Choroid plexus epithelial cell (primary cell): ENCODE measurements at places on chromosomes 2 and 18.

DNA sequence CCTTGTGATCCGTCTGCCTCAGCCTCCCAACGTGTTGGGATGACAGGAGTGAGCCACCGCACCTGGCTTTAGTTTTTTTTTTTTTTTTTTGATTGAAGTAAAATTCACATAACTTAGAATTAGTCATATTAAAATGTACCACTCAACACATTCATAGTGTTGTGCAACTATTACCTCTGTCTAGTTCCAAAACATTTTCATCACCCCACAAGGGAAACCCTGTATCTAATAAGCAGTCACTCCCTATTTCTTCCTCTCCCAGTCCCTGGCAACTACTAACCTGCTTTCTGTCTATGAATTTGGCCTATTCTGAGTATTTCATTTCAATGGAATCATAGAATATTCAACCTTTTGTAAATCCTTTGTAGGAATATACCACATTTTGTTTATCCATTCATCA is 123.9 kb upstream of the FAM117B start:
- peak; percentile 49 for DNase-seq

- no peak for DNase-seq
These were observed 115.7 kb downstream of the MYO1B start for GRCh38 chr2:191360918-191361317.

- no peak for DNase-seq
These were observed 50.4 kb downstream of the NCKAP5 start for GRCh38 chr2:133517876-133518275.

DNA sequence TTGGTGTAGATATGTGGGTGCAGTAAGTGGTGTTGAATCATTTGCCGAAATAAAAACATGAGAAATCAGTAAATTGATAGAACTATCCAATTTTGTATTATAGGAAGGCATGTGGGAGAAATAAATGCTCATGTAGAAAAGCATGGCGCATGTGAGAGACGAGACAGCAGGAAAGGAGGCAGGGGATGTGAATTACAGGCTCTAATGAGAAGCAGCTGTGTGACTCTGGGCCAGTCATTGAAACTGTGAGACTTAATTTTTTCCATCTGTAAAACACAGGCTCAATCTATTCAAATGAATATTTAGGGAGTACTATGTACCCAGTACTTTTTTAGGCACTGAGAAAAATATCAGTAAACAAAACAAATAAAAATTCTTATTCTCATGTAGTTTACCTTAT is 42.6 kb upstream of the MAP3K20 start:
- DNase-seq: no peak

DNA sequence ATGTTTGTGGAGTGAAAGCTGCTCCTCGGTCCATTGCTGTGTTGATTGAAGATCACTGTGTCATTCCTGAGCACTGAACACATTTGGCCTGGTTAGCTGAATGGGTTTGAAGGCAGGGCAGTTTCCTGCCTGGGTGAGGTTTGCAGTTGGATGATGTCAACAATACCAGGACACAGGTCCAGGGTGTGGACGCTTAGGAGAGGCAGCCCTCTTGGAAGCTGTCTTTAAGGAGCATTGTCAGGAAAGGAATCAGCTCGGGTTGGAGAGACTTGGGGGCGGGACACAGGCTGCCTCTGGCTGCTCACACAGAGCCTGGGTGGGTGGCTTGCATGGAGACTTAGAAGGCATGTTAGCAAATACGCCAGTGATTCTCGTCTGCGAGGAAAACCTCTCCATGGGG is 237.7 kb downstream of the SEPTIN10 start:
- no peak for DNase-seq

GRCh38 chr2:227374158-227374557 is 4.9 kb downstream of the TM4SF20 start:
- peak; percentile 55 for DNase-seq

DNA sequence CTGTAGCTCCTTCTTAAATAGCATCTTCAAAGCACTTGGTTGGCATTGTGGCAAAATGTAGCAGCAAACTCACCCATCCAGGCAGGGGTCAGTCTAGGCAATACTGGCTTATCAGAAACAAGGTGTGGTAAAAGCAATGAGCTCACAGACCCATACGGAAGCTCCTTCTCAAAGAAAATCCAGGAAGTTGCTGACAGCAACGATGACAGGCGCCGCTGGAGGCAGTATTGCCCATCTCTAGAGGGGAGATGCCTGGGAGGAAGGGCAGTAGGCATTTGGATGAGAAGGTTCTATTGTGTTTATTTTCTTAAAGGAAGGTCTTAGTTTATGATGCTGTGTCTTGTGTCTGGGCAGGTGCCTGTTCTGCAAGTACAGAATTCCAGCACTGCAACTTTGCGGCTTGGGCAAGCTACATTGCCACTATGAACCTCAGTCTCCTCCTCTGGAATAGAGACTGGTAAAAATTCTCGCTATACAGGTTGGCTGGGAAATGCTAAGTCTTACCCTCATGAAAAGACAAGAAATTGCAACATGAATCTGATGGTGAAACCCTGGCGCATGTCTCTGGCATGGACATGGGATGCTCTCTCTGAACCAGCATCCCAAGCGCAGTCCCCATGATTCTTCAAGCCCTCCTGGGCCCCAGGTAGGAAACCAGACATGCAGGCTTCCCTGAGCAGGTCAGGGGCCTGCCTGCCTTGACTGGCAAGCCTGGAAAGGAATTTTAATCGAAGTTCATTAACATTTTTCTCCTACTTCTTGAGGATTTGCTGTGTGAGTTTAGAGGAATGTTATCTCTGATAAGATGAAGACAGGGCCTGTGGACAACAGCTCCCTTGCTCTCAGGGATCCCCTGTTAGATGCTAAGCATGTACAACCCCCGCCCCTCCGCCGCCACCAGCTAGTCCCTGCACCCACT is 156.0 kb downstream of the TFCP2L1 start:
- DNase-seq: peak; percentile 51

- DNase-seq: no peak
These were observed 93.6 kb upstream of the TMEFF2 start for GRCh38 chr2:192288295-192288694.

- no peak for DNase-seq
These were observed 17.3 kb downstream of the BMP10 start for GRCh38 chr2:68853915-68854314.

DNA sequence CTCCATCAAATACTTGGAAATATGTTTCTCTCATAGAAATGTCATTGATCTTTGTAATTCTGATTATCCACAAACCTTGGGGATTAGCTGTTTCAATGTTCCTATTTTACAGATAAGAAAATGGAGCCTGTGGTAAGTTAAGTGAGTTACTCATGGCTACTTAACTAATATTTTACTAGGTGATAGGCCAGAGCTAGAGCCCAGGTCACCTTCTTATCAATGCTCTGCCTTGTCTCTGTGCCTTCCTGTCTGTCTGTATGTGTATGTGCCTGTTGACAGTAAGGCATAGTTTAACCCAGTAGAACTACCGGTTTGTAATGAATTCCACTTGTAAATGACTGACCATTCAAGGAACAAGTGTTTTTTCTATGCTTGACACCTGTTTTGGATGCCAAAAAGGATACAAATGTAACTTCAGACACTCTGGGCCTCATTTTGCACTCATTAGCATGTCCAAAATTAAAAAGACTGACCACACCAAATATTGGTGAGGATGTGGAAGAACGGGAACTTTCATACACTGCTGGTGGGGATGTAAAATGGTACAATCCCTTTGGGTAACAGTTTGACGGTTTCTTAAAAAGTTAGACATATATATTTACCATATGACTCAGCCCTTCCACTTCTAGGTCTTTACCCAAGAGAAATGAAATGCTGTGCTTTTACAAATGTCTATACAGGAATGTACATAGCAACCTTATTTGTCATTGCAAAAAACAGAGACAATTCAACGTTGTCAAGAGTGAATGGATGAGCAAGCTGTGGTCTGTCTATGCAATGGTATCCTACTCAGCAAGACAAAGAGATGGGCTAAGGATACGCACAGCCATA is 19.6 kb upstream of the IL1A start:
- peak; percentile 90 for DNase-seq

DNA sequence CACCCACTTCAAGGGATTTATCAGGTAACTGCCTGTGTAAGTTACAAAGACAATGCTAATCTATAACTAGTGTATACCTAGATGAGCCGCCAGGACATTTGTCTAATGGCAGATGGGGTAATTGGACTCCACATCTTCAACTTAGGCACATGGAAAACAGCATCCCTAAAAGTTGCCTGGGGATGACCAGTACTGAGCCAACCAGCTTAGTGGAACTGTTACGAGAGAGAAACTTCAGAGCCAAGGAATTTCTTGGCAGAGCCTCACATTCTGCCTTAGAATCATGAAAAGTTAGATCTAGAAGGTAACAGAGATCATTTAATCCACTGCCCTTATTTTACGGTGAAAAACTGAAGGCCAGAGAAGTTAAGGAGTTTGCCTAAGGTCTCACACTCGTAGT is 15.5 kb upstream of the CLASP1 start:
- DNase-seq: no peak

DNA sequence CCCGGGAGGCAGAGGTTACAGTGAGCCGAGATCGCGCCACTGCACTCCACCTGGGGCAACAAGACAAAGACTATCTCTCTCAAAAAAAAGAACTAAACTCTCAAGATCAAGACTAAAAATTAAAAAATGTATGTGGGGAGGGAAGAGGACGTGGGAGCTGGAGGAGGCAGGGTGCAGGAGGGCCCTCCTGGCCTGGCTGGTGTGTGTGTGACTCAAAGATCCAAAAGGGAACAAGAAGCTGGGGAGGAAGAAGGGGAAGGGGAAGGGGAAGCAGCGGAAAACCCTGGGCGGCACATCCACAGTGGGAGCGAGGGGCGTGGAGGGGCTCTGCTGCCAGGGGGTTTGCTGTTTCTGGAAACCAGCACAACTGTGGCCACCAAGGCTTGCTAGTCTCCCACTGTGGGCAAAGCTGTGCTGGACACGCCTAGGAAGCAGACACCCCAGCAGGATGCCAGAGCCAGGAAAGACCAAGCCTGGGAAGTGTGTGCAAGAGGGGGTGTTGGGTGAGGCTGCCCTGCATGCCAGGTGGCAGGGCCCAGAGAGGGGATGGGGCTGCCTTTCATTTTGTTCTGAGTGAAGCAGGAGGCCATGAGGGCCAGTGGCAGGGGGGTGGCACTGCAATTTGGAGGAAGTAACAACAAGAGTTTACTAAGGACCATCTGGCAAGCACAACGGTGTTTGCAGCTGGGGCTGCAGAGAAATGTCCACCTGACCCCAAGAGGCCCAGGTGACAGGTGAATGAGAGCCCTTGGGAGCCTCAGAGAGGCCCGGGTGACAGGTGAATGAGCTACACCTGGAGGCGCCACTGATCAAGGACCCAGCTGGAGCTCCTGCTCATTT is 44.5 kb downstream of the ANO7 start:
- DNase-seq: no peak

DNA sequence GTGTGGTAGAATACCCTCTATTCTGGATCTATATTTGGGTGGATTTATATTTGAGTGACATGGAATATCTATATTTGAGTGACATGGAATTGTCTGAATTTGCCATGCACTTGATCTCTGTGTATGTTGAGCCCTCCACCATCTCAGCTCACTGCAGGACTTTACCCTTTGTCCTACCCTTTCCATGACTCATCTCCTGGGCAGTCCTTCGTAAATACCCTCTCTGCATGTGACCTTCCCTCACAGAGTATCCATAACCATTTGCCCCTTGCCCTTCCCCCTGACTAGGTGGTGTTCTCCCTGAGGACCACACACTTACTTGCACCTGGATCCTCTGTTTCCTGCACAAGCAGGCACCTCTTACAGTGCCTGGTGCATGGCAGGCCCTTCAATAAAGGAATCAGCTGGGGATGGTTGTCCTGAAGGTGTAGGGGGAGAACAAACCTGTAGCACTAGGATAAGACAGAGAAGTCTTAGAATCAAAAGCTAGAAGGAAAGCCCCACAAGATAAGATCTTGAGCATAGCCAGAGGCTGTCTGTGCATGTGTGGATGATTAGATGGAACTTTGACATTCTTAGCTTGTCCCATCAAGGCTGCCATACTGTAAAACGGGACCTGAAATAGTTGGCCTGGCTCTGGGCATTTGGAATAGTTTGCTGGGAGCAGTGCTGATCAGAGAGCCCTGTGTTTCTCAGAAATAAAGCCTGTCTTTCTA is 230.4 kb downstream of the FHOD3 start:
- DNase-seq: no peak

DNA sequence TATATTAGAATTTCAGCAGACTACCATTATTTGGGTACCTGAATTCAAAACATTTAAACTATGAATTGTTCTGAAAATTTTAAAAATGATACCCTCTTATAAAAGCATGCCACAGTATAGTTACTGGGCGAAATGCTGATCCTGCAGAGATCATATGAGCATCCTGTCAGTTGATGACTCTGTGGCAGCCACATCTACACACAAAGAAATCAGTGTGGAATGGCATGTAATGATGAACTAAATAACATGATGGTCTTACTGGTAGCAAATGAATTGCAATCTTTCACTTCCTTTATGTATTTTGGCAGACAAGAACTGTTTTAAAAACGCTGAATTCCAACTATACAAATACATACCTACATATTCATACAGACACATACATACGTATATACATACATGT is 38.3 kb downstream of the MRPS9 start:
- DNase-seq: no peak

- DNase-seq: no peak
These were observed 126.2 kb upstream of the TMEM200C start for GRCh38 chr18:6021306-6022073.

DNA sequence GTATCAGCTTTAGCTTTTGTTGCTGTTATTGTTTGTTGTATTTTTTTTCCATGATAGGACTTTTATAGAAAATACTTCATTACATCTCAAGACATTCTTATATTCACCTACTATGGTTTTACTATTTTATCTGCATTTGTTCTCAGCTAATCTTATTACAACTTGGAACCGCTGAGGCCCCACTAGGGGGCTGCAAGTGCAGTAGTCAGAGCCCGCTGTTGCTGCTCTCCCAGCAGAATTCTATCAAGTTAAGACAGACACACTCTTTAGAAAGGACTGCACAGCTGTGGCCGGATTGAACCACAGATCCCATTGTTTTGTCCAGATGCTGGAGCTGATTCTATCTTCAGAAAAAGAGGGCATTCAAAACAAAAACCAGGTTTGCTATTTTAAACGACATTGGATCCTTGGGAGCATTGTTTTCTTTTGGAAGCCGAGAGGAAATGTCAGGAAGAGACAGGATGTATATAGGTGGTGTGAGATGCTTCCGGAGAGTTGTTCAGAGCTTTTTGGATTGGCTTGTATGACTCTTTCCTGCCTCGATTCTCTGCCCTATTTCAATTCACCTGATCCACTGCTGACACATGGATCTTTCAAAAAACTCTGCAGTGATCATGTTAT is 105.7 kb upstream of the GAREM1 start:
- DNase-seq: peak; percentile 67
